Activated naive CD8-positive, alpha-beta T cell treated with anti-CD3 and anti-CD28 coated beads, Interleukin-2, amount 10 ng/mL, durations not matched to agents 7 days and 5 days (primary cell): ENCODE measurements at places on chromosomes 3 and 15. TPM values are rescaled to one million over a fixed set of nuclear protein-coding genes. Genes with fewer than 3 reads are reported as not detected.

GRCh38 chr3:141170678-141171295 lies 60.8 kb upstream of the PXYLP1 start:
- H3K4me1 ChIP-seq = no peaks in the 10 kb centered on the region
- no peaks in the 10 kb centered on the region for H3K36me3 ChIP-seq
- H3K4me3 ChIP-seq = no peak overlapping the region
- H3K27me3 ChIP-seq = peaks cover 24% of the 10 kb centered on the region
- H3K27ac ChIP-seq = no peak overlapping the region

GRCh38 chr3:13071695-13072094 lies 1.5 kb downstream of the IQSEC1 start:
- peak overlapping the region; percentile 85 for H3K27ac ChIP-seq
- H3K36me3 ChIP-seq = peaks cover 8% of the 10 kb centered on the region

DNA sequence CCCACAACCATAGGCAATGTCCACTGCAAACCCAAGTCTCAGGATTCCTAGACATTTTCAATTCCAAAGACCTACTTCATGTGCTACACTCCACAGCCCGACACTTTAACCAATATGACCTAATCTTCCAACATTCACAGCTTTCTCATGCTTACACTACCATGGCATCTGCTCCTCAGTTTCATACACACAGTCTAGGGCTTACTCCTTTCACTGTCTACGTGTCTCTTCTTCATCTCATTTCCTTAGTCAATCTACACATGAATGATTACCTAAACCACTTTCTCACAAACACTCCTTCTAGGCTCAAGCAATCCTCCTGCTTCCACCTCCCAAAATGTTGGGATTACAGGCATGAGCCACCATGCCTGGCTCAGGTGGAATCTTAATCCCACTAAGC lies 106.3 kb downstream of the STAG1 start:
- no peak overlapping the region for H3K27ac ChIP-seq
- peaks cover 9% of the 10 kb centered on the region for H3K4me1 ChIP-seq
- DNase-seq = no peak
- H3K27me3 ChIP-seq = no peaks in the 10 kb centered on the region
- H3K4me3 ChIP-seq = no peak overlapping the region

The OR5K2 gene
- total RNA-seq = not detected

The SAMD7 gene
- total RNA-seq = not detected

- H3K4me3 ChIP-seq = no peak overlapping the region
- no peaks in the 10 kb centered on the region for H3K36me3 ChIP-seq
- peaks cover 17% of the 10 kb centered on the region for H3K27me3 ChIP-seq
- H3K27ac ChIP-seq = no peak overlapping the region
- no peaks in the 10 kb centered on the region for H3K4me1 ChIP-seq
These were observed 3.1 kb upstream of the MESP2 start for GRCh38 chr15:89772932-89773583.

DNA sequence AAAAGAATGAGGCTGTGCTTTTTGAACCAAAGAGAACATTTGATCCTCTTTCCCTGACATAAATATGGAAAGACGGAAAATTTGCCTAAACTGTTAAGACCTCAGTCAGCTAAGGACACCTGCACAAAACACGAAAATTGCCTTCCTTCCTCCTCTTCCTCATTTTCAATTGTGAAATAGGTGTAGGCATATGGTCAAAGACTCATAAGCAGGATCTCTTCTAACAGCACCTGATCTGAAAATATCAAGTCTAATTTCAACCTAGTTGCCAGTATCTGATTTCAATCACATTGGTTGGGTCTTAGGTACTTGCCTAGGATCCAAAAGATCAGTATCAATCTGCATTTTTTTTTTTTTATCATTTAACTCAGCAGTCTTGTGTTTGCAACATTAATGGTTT lies 215.7 kb upstream of the SLC2A2 start:
- no peaks in the 10 kb centered on the region for H3K27me3 ChIP-seq
- H3K4me1 ChIP-seq = no peaks in the 10 kb centered on the region
- H3K27ac ChIP-seq = no peak overlapping the region
- no peak for DNase-seq

The LSAMP gene
- not detected for total RNA-seq

The HIGD2B gene
- total RNA-seq = 0.62 TPM

GRCh38 chr3:70421506-70421905 lies 109.1 kb upstream of the MDFIC2 start:
- H3K27ac ChIP-seq = no peak overlapping the region
- peaks cover 9% of the 10 kb centered on the region for H3K27me3 ChIP-seq
- H3K36me3 ChIP-seq = no peaks in the 10 kb centered on the region
- no peak overlapping the region for H3K4me3 ChIP-seq

The PPP1R14D gene
- total RNA-seq = not detected
